ENCODE measurements at places on chromosomes 13 and 19. TPM values are rescaled to one million over a fixed set of nuclear protein-coding genes. Genes with fewer than 3 reads are reported as not detected.

DNA sequence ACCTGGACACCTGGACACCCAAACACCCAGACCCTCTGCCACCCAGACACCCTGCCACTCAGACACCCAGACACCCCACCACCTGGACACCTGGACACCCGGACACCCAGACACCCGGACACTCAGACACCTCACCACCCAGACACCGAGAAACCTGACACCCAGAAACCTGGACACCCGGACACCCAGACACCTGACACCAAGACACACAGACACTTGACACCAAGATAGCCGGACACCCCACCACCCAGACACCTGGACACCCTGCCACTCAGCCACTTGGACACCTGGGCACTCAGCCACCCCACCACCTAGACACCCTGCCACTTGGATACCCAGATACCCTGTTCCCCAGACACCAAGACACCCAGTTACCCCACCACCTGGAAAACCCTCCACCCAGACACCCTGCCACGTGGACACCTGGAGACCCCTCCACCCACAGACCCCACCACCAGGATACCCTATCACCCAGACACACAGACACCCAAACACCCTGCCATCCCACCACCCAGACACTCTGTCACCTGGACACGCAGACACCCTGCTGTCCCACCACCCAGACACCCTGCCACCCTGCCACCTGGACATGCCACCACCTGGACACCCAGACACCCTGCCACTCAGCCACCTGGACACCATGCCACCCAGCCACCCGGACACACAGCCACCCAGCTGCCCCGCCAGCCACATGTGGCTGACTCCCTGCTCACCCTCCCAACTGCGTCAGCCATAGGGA is 17.4 kb downstream of the C19orf12 start:
- H3K4me3 ChIP-seq = no peak overlapping the region
- H3K36me3 ChIP-seq = peaks cover 10% of the 10 kb centered on the region
- no peak for DNase-seq
- H3K27ac ChIP-seq = no peak overlapping the region
- H3K4me1 ChIP-seq = peaks cover 9% of the 10 kb centered on the region

GRCh38 chr19:7852851-7853769 is 21.1 kb downstream of the PRR36 start:
- H3K27ac ChIP-seq = no peak overlapping the region
- H3K36me3 ChIP-seq = no peaks in the 10 kb centered on the region
- H3K27me3 ChIP-seq = no peaks in the 10 kb centered on the region
- H3K4me1 ChIP-seq = peaks cover 9% of the 10 kb centered on the region

DNA sequence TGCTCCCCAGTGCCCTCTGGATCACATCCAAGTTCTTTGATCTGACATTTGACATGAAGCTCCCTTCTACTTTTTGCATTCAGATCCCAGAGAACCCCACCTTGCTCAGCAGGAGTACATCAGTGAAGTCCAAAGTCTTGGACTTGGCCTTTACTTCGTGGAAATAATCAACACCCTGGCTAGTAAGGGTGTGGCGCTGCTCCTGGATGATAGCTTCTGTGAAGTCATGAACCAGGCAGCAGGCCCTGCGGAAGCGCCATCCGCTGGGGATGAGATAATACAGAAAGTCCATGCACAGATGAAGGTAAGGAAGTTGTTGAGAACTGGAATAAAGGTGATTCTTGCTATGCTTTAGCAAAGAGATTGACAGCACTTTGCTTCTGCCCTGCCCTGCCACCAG is 43.2 kb downstream of the OR10H4 start:
- H3K27ac ChIP-seq = no peak overlapping the region
- no peaks in the 10 kb centered on the region for H3K4me1 ChIP-seq
- peaks cover 12% of the 10 kb centered on the region for H3K27me3 ChIP-seq
- DNase-seq = no peak

DNA sequence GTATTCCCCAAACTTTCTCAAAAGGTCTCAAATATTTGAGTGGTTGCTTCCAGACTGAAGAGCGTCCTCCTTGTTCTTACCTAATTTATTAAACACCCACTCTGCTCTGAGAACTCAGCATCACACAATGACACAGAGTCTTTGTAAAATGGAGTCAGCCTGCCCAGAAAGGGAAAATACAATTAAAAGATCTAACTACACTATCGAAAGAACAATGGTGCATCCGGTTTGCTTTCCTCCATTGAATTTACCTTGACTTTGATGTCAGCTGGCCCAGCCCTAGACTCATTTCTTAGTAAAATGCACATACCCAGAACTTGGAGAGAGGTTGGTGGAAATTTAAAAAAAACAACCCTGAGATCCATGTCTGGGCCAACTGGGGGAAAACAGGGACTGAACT is 120.7 kb upstream of the SERP2 start:
- H3K27ac ChIP-seq = no peak overlapping the region
- no peaks in the 10 kb centered on the region for H3K36me3 ChIP-seq
- no peak overlapping the region for H3K4me3 ChIP-seq
- H3K4me1 ChIP-seq = no peaks in the 10 kb centered on the region

GRCh38 chr13:35481777-35482176 is 5.3 kb upstream of the MAB21L1 start:
- H3K4me1 ChIP-seq = no peaks in the 10 kb centered on the region
- peaks cover 8% of the 10 kb centered on the region for H3K27me3 ChIP-seq
- H3K27ac ChIP-seq = no peak overlapping the region
- H3K4me3 ChIP-seq = no peak overlapping the region
- no peaks in the 10 kb centered on the region for H3K36me3 ChIP-seq

GRCh38 chr13:23754506-23754905 is 134.7 kb downstream of the MIPEP start:
- no peak overlapping the region for H3K27ac ChIP-seq
- H3K4me1 ChIP-seq = no peaks in the 10 kb centered on the region
- no peaks in the 10 kb centered on the region for H3K27me3 ChIP-seq
- H3K4me3 ChIP-seq = no peak overlapping the region
- H3K36me3 ChIP-seq = no peaks in the 10 kb centered on the region
- peak; percentile 3 for DNase-seq

DNA sequence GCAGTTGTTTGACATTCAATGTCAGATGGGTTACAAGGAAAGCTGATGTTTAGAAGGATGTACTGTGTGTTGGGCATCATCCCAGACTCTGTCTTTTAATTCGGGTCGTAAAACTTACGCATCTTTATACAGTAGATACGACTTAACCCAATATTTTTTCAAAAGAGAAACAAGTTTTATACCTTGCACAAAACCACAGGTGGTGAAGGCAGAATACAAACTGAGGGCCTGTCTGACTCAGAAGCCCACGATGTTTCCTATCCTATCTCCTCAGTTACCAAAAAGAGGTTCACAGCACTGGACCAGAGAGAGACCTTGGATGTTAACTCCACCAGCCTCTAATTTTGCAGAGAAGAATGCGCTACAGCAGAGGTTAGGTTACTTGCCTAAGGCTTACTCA is 477.0 kb downstream of the FOXO1 start:
- peak overlapping the region; percentile 20 for H3K4me3 ChIP-seq
- no peak overlapping the region for H3K27ac ChIP-seq
- no peaks in the 10 kb centered on the region for H3K36me3 ChIP-seq
- H3K4me1 ChIP-seq = peaks cover 80% of the 10 kb centered on the region
- H3K27me3 ChIP-seq = no peaks in the 10 kb centered on the region

GRCh38 chr19:39845933-39846677 is at the start of gene FBL:
Gene FBL (minus strand): TSS chr19:39846379. CDS start chr19:39846300, 79 bp downstream.
- H3K36me3 ChIP-seq = no peaks in the 10 kb centered on the region
- no peaks in the 10 kb centered on the region for H3K27me3 ChIP-seq
- H3K4me3 ChIP-seq = peak within 1 kb of the TSS; percentile 74
- H3K4me1 ChIP-seq = peaks cover 48% of the 10 kb centered on the region

- no peaks in the 10 kb centered on the region for H3K27me3 ChIP-seq
- H3K4me1 ChIP-seq = peaks cover 36% of the 10 kb centered on the region
- no peak overlapping the region for H3K4me3 ChIP-seq
- H3K36me3 ChIP-seq = peaks cover 13% of the 10 kb centered on the region
- no peak for DNase-seq
Observed at GRCh38 chr19:2275588-2276428, 6.2 kb downstream of the PEAK3 start.

APOE gene
- total RNA-seq = 4.5 TPM

LILRA1 gene
- total RNA-seq = not detected

SPRED3 gene
- total RNA-seq = 0.33 TPM
